SIG-M5 (cell line): ENCODE measurements at places on chromosomes 13 and 19.

DNA sequence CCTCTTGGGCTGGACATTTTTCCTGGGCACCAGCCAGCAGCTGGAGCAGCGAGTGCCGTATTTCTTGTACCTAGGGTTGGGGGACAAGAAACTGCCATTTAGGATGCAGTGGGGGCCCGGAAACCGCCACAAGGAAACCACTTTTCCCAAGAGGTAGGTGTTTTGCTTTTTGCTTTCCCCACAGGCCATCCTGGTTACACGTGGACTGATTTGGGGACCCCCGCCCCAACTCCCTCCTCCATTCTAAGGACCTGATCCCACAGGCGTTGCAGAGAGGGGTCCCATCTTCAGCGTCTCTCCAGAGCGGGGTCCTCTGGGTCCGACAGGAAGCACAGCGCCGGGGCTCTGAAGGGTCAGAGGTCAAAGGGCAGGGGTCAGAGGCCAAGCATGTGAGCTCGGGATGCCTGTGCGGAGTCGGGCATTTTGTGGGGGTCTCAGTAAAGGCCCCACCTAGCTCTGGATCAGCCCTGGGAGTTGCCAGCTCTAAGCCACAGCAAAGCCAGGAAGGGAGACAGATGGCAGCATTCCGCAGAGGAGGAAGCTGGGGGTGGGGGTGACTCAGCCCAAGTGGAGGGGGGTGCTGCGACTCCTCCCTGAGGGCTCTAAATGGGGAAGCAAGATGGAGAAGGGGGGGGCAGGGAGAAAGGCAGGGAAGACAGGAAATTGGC, 4.3 kb downstream of the ZGLP1 start:
- DNase-seq: no peak

DNA sequence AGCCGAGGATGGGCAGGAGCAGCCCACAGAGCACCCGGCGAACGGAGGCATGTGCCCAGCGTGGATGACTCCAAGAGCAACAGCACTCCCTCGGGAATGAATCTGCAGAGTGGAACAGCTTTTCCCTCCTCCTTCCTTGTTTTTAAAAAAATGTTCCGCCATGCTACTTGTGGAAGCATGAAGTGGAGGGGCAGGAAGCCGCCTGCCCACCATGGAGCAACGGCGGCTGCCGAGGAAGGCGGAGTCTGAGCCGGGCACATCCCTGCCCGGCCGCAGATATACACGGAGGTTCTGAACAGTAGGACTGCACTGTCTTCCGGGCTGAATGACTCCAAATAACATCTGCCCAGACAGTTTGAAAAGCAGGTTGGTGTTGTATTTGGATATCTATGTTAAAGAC, 65.2 kb downstream of the SOX1 start:
- no peak for DNase-seq

GRCh38 chr19:31560086-31561060, 211.1 kb upstream of the TSHZ3 start:
- DNase-seq: no peak

GRCh38 chr19:14843578-14843977, 5.1 kb downstream of the OR7A10 start:
- no peak for DNase-seq

DNA sequence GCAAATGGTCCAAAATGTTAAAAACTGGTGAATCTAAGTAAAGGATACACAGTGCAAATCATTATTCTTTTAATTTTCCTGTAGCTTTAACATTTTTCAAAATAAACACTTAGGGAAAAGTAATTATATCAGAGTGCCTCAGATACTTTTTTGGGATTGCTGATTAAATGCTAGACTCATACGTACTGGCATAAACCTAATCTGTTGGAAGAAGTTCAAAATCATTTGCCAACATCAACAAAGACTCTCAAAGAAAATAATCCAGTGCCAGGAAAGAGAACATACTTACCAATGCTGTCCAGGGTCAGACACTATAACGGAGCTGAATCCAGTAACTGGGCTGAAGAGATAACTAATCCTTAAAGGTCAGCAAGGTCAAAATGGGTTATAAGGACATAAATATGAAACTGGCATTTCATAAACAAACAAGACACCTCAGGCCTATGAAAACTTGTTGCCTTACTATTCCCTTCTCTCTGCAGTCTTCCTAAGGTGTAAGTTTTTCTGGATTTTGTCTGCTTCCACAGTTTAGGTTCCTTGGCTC, 3.3 kb upstream of the ZNF420 start:
- DNase-seq: no peak
